ENCODE measurements at places on chromosomes 4 and X. TPM values are rescaled to one million over a fixed set of nuclear protein-coding genes. Genes with fewer than 3 reads are reported as not detected.

DNA sequence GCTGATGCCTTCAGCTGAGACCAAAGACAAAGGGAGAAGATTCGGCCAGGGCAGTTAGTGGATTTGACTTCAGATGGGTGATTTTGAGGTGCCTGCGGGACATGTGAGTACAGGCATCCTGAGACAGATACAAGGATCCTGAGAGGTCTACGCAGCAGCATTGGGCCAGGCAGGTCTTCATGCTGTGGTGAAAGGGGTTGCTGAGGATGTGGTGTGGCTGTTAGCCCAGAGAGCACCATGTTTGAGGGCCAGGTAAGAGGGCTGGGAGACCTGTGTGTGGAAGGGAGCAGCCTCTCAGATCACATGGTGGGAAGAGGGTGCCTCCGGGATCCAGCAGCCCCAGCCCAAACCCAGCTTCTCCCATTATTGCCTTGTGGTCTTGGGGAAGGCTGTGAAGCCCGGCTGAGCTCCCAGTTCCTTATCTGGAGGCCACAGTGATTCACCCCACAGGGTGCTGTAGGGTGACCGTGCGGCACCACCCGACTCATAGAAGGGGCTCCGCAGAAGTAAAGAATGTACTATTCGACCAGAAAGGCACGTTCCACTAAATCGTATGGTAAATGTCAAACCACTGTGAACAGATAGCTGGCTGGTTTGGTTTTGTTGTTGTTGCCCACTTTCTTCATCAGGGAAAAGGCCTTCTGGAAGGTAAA, 27.7 kb upstream of the TADA2B start:
- peaks cover 61% of the 10 kb centered on the region for H3K36me3 ChIP-seq
- H3K4me1 ChIP-seq, result peaks cover 24% of the 10 kb centered on the region
- H3K27ac ChIP-seq, result peak overlapping the region; percentile 5
- no peak overlapping the region for H3K4me3 ChIP-seq
- no peaks in the 10 kb centered on the region for H3K27me3 ChIP-seq

DNA sequence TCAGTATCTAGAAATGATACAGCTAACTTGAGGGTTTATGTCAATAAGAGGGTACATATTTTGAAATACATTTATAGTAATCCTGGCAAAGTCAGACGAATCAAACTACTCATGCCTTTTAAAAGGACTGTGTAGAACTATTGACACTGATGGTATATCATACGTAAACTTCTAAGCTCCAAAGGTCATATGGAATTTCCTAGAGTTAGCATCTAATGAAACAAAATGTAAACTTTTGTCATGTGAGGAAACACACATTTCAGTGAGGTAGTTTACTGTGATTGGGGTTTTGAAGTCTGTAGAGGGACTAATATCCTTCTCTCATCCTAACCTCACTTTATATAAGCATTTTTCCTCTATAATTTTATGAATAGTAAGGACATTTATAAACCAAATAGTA, 138.4 kb downstream of the SCLT1 start:
- no peak overlapping the region for H3K27ac ChIP-seq
- H3K27me3 ChIP-seq, result no peaks in the 10 kb centered on the region
- H3K4me3 ChIP-seq, result no peak overlapping the region
- H3K36me3 ChIP-seq, result peaks cover 47% of the 10 kb centered on the region
- H3K4me1 ChIP-seq, result no peaks in the 10 kb centered on the region

The AKAP17A gene
- total RNA-seq, result 88.5 TPM

The EGF gene
- not detected for total RNA-seq

The TMSB15A gene
- 0.45 TPM for total RNA-seq

DNA sequence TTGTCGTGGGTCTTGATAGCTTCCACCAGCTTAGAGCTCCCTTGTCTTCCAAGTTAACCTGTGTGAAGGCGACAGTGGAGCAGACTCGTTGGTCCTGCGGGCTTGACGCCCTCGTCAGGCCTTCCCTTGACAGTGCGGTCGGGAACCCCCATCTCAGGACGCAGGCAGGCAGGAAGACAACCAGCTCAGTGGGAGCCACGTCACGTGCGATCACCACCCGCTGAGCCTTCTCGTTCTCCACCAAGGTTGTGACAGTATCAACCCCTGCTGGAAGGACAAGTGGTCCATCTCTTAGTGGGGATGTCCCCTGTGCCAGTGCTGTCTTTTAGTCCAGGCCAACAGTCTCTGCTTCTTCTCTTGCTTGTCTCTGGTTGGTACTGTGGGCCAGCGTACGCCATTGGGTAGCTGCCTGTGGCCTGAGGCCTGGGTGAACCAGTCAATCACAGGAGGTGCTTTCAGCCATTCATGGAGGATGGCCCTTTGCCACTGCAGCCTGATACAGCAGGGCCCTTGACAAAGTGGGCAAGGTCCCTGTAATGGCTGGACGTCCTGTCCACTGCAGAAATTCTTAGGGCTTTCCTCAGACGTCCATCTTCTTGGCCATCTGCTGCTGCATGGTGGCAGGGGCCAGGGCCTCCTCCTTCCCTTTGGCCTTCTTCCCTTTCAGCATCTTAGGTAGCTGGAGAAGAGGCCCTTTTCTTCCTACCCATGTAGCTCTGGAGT, 31.4 kb downstream of the RGS12 start:
- H3K4me1 ChIP-seq, result no peaks in the 10 kb centered on the region
- no peak overlapping the region for H3K4me3 ChIP-seq
- no peak overlapping the region for H3K27ac ChIP-seq
- peak; percentile 12 for DNase-seq
- H3K36me3 ChIP-seq, result no peaks in the 10 kb centered on the region

The RHOXF1 gene
- total RNA-seq, result not detected

The FRMD7 gene
- not detected for total RNA-seq

GRCh38 chr4:84312426-84313012, 186.6 kb downstream of the NKX6-1 start:
- H3K36me3 ChIP-seq, result no peaks in the 10 kb centered on the region
- H3K4me3 ChIP-seq, result no peak overlapping the region
- no peak overlapping the region for H3K27ac ChIP-seq
- DNase-seq, result no peak
- no peaks in the 10 kb centered on the region for H3K27me3 ChIP-seq

The GPR82 gene
- not detected for total RNA-seq

DNA sequence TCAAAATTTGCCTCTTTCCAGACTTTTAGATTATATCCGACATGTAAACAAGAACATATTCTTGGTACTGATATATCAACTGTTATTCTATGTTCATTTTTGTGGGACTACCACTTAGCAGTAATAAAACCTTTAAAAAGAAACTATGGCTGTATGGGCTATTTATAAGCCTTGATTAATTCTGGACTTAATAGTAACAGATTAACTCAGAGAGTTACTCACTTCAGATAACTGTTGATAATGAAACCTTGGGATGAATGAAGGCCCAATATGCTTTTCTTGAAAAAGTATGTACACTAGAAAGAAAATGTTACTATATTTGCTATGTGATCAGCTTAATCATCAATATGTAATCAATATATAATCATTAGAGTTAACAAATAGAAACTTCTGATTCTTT, 595.9 kb upstream of the BOD1L1 start:
- DNase-seq, result no peak
- H3K4me1 ChIP-seq, result no peaks in the 10 kb centered on the region
- H3K27me3 ChIP-seq, result no peaks in the 10 kb centered on the region

GRCh38 chrX:34300871-34301270, 168.8 kb upstream of the FAM47A start:
- no peaks in the 10 kb centered on the region for H3K36me3 ChIP-seq
- no peak overlapping the region for H3K4me3 ChIP-seq
- H3K4me1 ChIP-seq, result no peaks in the 10 kb centered on the region
- H3K27me3 ChIP-seq, result no peaks in the 10 kb centered on the region

GRCh38 chr4:6917461-6918271, 8.0 kb downstream of the TBC1D14 start:
- peak; percentile 44 for DNase-seq
- H3K4me1 ChIP-seq, result peaks cover 69% of the 10 kb centered on the region
- peak overlapping the region; percentile 84 for H3K27ac ChIP-seq

The ALB gene
- not detected for total RNA-seq

The REELD1 gene
- total RNA-seq, result not detected

The STS gene
- 1.2 TPM for total RNA-seq

The ARHGEF6 gene
- 121 TPM for total RNA-seq

DNA sequence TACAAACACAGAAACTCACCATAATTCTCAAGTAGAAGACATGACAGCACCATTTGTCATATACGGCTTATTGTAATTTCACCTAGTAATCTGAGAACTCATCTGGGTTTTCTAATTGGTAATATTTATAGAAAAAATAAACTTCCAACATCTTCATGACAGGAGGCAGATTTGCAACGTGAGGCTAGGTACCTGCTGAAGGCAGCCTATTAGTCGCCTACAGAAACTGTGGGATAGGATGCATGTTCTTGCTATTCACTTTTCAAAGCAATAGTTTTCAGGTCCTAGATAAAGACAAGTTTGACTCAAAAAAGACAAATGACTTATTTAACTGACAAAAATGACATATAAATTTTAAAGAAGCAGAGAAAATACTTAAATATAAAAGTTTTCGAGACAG, 2.9 kb downstream of the ZNF732 start:
- no peak for DNase-seq
- peaks cover 4% of the 10 kb centered on the region for H3K36me3 ChIP-seq
- peaks cover 8% of the 10 kb centered on the region for H3K4me1 ChIP-seq
- no peaks in the 10 kb centered on the region for H3K27me3 ChIP-seq

DNA sequence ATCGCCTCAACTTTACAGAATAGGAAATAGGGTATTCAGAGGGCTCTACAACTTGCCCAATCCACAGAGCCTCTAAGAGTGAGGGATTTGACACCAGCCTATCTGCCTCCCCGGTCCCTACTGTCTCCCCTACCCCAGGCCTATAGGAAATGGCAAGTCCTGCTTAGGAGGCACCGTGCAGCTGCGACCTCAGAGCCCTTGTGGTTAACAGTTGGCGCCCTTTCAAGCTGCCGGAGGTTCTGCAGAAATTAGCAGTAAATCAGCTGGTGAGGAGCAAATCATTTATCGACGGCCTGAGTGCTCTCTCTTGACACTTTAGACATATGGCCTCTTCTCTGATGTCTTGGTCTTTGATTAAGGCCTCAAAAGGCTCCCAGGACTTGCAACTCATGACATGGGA, 96.9 kb downstream of the CLNK start:
- H3K27ac ChIP-seq, result no peak overlapping the region
- DNase-seq, result peak; percentile 21
- no peaks in the 10 kb centered on the region for H3K36me3 ChIP-seq
- H3K4me1 ChIP-seq, result peaks cover 13% of the 10 kb centered on the region
- no peaks in the 10 kb centered on the region for H3K27me3 ChIP-seq
- no peak overlapping the region for H3K4me3 ChIP-seq

- H3K27ac ChIP-seq, result no peak within 1 kb of the TSS
- H3K4me3 ChIP-seq, result no peak within 1 kb of the TSS
- no peaks in the 10 kb centered on the region for H3K36me3 ChIP-seq
- peaks cover 17% of the 10 kb centered on the region for H3K27me3 ChIP-seq
- DNase-seq, result no peak
- H3K4me1 ChIP-seq, result peaks cover 3% of the 10 kb centered on the region
Observed at GRCh38 chr4:73620115-73620792, at the start of gene RASSF6. RASSF6 (minus strand) TSS chr4:73620436; CDS start chr4:73611795, 8,641 bp downstream.

The PHOX2B gene
- total RNA-seq, result not detected

The CSAG2 gene
- 1.3 TPM for total RNA-seq

DNA sequence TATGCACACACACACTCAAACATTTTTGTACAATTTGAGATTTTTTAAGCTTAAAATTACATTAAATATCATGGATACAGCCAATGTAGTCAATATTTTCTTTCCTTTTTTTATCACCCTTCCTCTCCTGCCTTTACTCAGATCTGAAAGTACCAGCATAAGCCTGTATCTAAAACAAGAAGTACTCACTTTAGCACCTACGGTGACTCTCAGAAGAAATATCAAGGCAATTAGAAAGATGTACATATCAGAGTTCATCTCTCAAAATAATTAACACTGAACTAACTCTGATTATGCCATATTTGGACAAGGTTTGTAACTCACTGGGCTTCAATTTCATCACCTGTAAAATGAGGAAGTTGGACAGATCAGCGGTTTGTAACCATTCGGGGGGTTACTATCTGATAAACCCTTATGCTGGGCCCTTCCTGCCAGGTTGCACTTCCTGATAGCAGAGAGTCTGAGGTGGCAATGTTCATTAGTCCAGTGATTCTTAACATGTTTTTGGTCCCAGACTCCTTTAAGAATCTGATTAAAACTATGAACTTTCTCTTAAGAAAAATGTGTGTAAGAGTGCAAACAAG, 5.7 kb upstream of the GPR174 start:
- no peaks in the 10 kb centered on the region for H3K36me3 ChIP-seq
- H3K4me1 ChIP-seq, result peaks cover 44% of the 10 kb centered on the region
- peak overlapping the region; percentile 72 for H3K27ac ChIP-seq
- DNase-seq, result no peak
- H3K4me3 ChIP-seq, result peak overlapping the region; percentile 21
- H3K27me3 ChIP-seq, result no peaks in the 10 kb centered on the region

DNA sequence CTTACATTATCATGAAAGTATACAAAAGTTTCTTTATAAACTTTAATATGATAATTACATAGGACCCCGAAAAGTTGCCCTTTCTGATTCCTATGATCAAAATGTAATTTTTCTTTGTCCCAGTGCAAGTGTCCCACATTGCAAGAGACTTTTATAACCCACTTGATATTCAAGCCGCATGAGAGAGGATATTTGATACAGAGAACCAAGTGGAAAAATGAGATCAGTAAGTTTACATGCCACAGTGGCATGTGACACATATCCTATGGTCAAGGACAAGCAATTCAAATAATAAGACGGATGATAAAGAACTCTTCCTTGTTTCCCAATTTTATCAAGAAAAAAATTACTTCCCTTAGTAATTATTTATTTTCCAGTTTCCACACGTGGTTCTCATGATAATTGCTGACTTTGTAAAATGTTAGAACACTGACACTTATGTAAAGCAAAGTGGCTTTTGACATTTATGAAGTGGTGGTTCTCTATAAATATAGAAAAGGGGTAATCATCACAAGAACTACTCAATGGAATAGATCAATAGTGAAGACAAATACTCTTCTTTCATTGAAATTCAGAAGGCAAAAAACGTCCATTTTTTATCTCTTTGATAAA, 273.7 kb upstream of the NOCT start:
- H3K27me3 ChIP-seq, result no peaks in the 10 kb centered on the region
- no peaks in the 10 kb centered on the region for H3K36me3 ChIP-seq
- no peaks in the 10 kb centered on the region for H3K4me1 ChIP-seq
- DNase-seq, result no peak
- no peak overlapping the region for H3K4me3 ChIP-seq

GRCh38 chr4:58649226-58649625, 1539.0 kb upstream of the IGFBP7 start:
- DNase-seq, result no peak
- H3K4me3 ChIP-seq, result no peak overlapping the region
- no peaks in the 10 kb centered on the region for H3K36me3 ChIP-seq
- H3K27me3 ChIP-seq, result no peaks in the 10 kb centered on the region
- no peaks in the 10 kb centered on the region for H3K4me1 ChIP-seq

GRCh38 chr4:142366769-142367181, 479.3 kb downstream of the INPP4B start:
- no peak for DNase-seq
- H3K4me3 ChIP-seq, result no peak overlapping the region
- no peaks in the 10 kb centered on the region for H3K27me3 ChIP-seq
- peaks cover 54% of the 10 kb centered on the region for H3K36me3 ChIP-seq
- H3K4me1 ChIP-seq, result peaks cover 60% of the 10 kb centered on the region
- peak overlapping the region; percentile 37 for H3K27ac ChIP-seq

GRCh38 chr4:6272863-6273660, 3.4 kb downstream of the WFS1 start:
- H3K36me3 ChIP-seq, result no peaks in the 10 kb centered on the region
- no peak overlapping the region for H3K27ac ChIP-seq
- no peak for DNase-seq
- H3K4me3 ChIP-seq, result no peak overlapping the region
- H3K4me1 ChIP-seq, result peaks cover 17% of the 10 kb centered on the region

The TENM3 gene
- total RNA-seq, result not detected

Measured in activated CD4-positive, alpha-beta memory T cell treated with anti-CD3 and anti-CD28 coated beads, Interleukin-2, amount 10 ng/mL, durations not matched to agents 7 days and 5 days (primary cell).